ENCODE measurements at places on chromosomes 1 and 21.
A peak's percentile ranks its signal among the peaks of the same experiment; 100 is the strongest.

DNA sequence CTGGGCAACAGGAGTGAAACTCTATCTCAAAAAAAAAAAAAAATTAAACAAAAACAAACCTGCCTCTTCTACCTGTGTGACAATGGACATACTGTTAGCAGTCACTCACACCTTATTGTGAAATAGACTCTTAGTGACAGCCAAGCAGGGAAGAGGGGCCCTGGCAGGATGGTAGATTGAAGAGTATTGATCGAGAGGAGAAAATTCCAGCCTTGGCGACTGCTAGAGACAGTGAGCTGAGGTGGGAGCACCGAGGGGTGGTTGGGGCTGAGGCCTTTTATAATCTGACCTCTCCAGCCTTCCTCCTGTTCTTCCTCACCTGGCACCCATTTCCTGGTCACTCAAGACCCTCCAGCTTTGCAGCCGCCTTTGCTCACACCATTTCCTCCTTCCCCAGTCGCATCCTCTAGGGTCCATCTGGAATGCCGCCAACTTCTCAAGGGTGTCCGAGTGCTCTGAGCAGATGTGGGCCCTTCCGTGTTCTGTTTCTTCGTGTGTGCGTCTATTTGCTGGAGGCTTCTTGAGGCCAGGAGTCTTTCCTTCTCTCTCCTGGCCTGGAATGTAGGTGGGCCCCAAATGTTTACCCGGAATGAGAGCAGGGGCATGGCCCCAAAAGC lies 196.9 kb upstream of the TMEM51 start:
- DNase-seq, result no peak

DNA sequence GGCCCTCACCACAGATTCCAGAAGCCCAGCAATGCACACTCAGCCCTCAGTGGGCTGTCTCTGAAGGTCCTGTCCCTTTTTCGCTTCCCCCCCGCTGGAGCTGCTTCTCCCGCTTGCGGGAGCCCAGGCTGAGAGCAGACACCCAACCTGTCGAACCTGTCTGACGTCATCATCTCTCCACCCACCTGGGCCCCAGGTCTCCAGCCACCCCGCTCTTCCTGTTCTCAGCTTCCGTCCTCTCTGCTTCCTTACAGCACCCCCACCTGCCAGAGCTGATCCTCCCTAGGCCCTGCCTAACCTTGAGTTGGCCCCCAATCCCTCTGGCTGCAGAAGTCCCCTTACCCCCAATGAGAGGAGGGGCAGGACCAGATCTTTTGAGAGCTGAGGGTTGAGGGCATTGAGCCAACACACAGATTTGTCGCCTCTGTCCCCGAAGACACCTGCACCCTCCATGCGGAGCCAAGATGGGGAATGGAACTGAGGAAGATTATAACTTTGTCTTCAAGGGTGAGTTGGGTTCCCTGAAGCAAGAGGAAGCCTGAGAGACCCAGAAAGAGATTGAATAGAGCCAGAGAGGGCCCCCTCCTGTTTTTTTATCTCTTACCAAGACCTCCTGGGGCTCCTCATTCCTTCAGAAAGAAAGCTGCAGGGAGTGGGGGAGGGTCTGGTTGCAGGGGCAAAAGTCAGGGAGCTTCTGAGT lies at the start of gene RAB25:
TSS of gene RAB25 (plus strand) at position 224 of the 700 bp plus-strand sequence. CDS start at position 465, 241 bp downstream.
- DNase-seq, result no peak

- DNase-seq, result peak; percentile 53
Measured at GRCh38 chr1:32886004-32886827, at the start of gene HPCA. TSS of gene HPCA (plus strand) at chr1:32886491. CDS start at chr1:32888899, 2,408 bp downstream.

DNA sequence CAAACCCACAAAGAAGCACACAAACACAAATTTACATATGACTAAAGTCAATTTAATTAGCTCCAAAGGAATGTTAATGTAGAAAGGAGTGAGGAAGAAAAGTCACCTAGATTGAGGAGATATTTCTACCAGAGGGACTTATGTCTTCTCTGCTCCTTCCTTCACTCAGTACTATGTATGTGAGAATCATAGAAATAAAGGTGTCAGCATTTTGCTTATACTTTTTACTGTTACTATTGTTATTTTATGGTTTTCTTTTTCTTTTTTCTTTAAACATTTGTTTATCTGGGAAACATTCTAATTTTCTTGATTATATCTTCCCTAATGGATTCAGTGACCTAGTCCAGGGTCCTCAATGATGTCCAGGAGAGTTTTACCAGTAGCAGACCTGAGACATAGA lies 511.9 kb upstream of the NCAM2 start:
- DNase-seq, result no peak

- DNase-seq, result no peak
Measured at GRCh38 chr1:243946253-243946652, 96.2 kb upstream of the AKT3 start.

GRCh38 chr1:203127666-203128430 lies at the start of gene ADORA1:
TSS of gene ADORA1 (plus strand) at chr1:203127726. CDS start at chr1:203128842, 1,116 bp downstream.
- DNase-seq, result no peak

- no peak for DNase-seq
Measured at GRCh38 chr1:42313970-42314369, 21.1 kb downstream of the FOXJ3 start.

DNA sequence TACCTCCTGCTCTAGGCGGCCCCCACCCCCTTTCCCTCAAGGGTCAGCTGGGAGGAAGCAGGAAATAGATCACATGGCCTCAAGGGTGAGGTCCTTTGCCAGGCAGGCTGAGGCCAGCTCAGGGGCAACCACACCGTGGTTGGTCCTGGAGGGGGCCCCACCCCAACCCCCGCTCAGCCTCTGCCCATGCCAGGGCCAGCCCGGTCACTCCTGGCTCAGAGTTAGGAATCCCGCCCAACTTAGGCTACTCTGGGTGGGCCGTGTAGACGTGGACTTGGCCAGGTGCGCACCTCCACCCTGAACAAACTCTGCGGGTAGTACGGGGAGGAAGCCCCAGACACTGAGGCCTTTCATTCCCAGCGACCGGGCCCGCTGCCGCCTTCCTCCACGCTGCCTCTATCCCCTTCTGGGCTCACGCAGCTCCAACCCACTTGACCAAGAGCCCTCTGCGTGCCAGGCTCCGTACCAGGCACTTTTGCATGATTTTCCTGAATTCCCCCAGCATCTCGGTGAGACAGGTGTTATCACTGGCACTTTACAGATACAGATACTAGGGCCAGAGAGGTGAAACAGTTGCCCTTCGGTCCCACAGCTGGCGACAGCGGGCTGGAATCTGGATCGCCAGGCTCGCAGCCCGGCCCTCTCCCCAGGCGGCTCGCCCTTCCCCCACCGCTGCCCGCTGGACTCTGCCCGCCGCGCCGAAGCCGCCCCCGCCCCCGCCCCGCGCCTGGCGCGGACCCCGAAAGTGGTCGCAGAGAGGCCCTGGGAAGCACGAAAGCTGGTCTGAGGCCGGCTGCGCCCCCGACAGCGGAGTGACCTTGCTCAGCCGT lies 769 bp downstream of the GALE start:
- DNase-seq, result no peak

DNA sequence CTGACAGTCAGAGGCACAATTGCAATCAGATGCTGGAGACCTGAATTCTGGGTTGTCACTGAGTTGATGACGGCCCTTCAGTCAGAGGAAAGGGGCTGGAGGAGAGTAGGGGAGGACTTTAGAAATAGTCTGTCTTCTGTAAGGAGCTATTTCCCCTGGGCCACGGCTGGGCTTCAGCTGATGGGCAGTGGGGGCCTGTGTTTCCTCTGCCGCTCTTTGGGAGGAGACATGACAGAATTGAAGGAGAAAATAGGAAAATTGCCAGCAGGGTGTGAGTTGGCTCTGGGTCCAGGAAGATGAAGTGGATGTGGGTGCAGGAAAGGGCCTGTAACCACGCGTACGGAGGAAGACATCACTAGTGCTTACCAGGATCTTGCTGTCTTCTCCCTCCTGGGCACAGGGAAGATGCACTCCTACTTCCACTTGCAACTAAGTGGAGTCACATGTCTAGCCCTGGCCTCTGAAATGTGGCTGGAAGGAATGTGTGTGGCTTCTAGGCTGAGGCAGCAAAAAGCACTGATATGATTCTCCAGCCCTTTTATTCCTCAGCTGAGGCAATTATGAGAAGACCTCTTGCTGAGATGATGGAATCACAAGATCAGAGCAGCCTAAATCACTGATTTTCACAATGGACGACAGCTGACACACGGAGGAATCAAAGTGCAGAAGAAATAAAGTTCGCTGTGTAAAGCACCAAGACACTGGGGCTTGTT lies 250.0 kb downstream of the GRIK3 start:
- no peak for DNase-seq

DNA sequence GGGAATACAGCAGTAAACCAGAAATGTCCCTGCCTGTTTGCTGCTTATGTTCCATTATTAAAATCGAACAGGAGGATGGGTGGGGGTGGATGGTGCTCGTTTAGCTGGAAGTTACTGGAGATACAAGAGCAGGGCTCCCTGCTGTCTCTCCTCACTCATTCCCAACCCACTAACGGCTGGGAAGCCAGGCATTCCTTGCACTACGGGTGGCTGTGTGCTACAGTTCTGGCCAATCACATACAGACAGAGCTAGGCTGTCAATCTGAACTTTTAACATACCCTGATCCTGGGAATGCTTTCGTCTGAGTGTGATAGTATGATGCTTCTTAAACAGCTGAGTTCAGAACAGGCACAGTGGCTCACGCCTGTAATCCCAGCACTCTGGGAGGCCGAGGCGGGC lies 7.0 kb downstream of the SIPA1L2 start:
- DNase-seq, result no peak

- no peak for DNase-seq
Measured at GRCh38 chr21:43025636-43026180, 49.9 kb downstream of the CBS start.

DNA sequence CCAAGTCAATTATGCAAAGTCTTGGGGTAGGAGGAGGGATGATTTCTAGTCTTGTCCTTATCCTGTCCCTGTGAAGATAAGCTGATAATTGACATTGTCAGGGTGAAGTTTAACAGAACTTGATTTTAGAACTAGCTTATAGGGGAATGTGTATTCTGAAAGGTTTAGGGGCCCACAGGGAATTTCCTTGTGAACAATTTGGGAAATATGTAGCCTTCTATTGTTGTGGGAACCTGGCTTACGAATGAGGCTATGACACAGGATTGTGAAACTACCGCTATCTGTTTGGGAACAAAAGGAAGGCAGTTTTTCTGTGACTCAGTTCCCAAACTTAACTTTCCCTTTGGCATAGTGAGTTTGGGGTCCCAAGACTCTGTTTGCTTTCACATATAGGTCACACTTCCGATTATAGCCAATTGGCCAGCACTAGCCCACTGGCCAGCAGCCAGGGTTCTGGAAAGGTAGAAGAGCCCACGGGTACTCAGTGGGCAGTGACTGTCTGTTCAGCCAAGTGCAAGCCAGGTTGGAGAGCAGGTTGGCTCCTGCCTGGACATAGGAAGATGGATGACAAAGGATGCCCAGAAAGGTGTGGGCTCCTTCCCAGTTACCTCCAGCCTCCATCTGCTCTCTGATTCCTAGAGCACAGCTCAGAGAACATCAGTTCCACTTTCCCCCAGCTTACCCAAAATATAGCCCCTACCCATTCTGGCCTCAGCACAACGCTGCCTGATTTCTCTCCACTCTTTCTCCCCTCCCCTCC lies 35.5 kb downstream of the H3-3A start:
- no peak for DNase-seq

GRCh38 chr1:198669023-198669698 lies 30.3 kb downstream of the PTPRC start:
- DNase-seq, result no peak

GRCh38 chr1:1116701-1117468 lies 996 bp upstream of the C1orf159 start:
- peak; percentile 28 for DNase-seq

DNA sequence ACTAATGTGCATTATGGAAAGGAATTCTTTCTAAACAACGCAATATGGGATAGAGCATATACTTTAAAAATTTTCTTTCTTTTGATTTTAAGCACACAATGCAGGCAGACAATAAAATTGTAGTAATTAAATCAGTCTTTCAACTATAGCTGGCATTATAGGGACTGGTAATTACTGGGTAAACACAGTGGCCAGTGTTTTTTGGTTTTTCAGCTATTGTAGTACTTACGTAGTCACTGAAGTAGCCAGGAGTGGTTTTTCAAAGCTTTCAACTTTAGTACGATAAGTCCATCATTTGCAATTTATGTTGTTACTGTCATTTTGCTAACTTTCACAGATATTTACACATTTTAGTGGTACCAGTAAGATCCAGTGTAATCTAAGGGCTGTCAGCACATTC lies 50.6 kb downstream of the RAB3GAP2 start:
- no peak for DNase-seq

GRCh38 chr1:46362158-46362557 lies 21.6 kb downstream of the NSUN4 start:
- no peak for DNase-seq

DNA sequence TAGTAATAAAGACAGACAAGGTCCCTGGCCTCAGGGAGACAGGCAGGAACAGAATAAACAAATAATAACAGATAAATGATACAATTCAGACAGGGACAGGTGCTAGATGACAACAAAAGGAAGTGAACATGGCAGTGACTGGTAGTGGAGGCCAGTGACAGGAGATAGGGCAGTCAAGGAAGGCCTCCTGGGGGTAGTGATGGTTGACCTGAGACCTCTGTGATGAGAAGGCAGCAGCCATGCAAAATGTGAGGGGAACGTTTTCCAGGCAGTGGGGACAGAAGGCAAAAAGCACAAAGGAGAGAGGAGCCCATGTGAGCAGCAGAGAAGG lies 18.5 kb downstream of the OPTC start:
- DNase-seq, result no peak

DNA sequence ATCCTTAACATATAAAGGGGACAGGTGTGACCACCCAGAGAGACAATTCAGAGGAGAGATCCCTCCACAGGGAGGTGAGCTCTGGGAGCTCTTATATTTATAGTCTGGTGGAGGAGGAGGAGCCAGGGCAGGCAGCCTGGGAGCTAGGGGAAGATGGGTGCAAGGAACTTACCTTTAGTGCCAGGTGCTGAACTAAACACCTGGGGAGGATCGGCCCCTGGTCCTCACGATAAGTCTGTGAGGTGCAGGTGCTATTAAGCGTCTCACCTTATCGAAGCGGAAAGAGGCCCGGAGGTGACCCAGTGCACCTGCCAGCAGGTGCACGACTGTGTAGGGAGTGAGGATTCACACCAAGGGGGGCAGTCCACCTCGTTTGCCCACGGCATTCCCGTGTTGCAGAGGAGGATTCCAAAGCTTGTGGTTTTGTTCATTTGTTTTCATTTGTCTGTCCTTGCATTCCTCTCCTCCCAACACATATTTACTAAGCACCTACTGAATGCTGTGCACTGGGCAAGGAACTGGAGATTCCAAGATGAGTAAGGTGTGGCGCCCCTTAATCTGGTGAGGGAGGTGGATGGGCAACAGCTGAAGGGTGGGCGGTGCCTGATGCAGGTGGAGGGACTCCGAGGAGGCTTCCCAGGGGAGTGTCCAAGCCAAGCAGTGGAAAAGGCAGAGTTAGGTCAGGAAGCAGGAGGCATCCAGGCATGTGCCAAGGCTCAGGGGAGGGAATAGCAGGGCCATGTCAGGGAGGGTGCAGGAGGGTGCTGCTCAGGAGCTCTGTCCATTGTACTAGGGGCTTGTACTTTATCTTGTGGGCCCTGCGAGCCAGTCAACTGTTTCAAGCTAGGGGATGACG lies 11.5 kb downstream of the ARHGEF10L start:
- no peak for DNase-seq

GRCh38 chr21:46356494-46357334 lies 32.8 kb downstream of the PCNT start:
- no peak for DNase-seq

- DNase-seq, result no peak
Measured at GRCh38 chr1:200207711-200208126, 180.2 kb downstream of the NR5A2 start.

Measured in stimulated activated CD4-positive, alpha-beta T cell treated with anti-CD3 and anti-CD28 coated beads, Interleukin-4, amount 100 ng/mL, for 48 hours (primary cell).